ENCODE measurements at places on chromosomes 7 and 10. TPM values are rescaled to one million over a fixed set of nuclear protein-coding genes. Genes with fewer than 3 reads are reported as not detected.

Gene C10orf105
- polyA plus RNA-seq = 1.7 TPM

Gene STEAP1B
- polyA plus RNA-seq = 7.4 TPM

Gene GHRHR
- 2.1 TPM for polyA plus RNA-seq

Gene BAMBI
- 24.4 TPM for polyA plus RNA-seq

Gene NEUROG3
- not detected for polyA plus RNA-seq

Gene PALS2
- polyA plus RNA-seq = 80.2 TPM

Gene MAP3K8
- 5.2 TPM for polyA plus RNA-seq

Gene SFRP5
- 1.2 TPM for polyA plus RNA-seq

Gene CTBP2
- polyA plus RNA-seq = 52.4 TPM

Gene PNLIPRP1
- 0.33 TPM for polyA plus RNA-seq

Gene HTR5A
- polyA plus RNA-seq = 2.8 TPM

Gene ANTXRL
- 23.7 TPM for polyA plus RNA-seq

Gene ZNF394
- polyA plus RNA-seq = 24.6 TPM

Gene LIPF
- polyA plus RNA-seq = 1.3 TPM

Gene FZD8
- polyA plus RNA-seq = 4.9 TPM

Gene SFTPA1
- not detected for polyA plus RNA-seq

Gene ASB10
- polyA plus RNA-seq = 0.18 TPM

Gene GIMAP1
- polyA plus RNA-seq = 2.8 TPM

Gene PDK4
- 24.9 TPM for polyA plus RNA-seq

Gene DNAJC12
- polyA plus RNA-seq = 16.0 TPM

Gene EBF3
- polyA plus RNA-seq = 4.0 TPM

Gene FRMD4A
- polyA plus RNA-seq = 20.8 TPM

Gene CYP3A7
- polyA plus RNA-seq = not detected

Gene SMARCD3
- polyA plus RNA-seq = 55.1 TPM

Gene FFAR4
- 1.3 TPM for polyA plus RNA-seq

Gene SPACDR
- polyA plus RNA-seq = 84.9 TPM

Gene CARD11
- polyA plus RNA-seq = 3.2 TPM

Gene SEMA3A
- polyA plus RNA-seq = 2.0 TPM
